ENCODE measurements at places on chromosomes 5 and 9.

GRCh38 chr9:109986521-109986991 is 206.6 kb downstream of the PALM2AKAP2 start:
- no peak for DNase-seq

DNA sequence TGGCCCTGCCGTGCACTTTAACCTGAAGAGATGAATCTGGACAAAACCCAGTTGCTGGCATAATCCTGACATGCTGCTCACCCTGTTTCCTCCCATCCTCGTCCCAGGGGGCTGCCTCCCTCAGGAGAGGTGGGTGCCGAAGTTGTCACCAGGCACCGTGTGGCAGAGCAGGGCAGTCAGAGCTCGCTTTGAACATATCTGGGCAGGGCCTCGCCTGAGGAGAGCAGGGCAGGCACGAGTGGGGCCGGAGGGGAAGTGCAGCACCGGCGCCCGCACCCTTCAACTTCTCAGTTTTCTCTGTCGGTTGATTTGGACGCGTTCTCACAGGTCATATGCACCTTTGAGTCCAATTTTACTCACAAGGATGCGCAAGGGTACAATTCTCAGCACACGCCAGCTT is 141.1 kb upstream of the PHYKPL start:
- no peak for DNase-seq

DNA sequence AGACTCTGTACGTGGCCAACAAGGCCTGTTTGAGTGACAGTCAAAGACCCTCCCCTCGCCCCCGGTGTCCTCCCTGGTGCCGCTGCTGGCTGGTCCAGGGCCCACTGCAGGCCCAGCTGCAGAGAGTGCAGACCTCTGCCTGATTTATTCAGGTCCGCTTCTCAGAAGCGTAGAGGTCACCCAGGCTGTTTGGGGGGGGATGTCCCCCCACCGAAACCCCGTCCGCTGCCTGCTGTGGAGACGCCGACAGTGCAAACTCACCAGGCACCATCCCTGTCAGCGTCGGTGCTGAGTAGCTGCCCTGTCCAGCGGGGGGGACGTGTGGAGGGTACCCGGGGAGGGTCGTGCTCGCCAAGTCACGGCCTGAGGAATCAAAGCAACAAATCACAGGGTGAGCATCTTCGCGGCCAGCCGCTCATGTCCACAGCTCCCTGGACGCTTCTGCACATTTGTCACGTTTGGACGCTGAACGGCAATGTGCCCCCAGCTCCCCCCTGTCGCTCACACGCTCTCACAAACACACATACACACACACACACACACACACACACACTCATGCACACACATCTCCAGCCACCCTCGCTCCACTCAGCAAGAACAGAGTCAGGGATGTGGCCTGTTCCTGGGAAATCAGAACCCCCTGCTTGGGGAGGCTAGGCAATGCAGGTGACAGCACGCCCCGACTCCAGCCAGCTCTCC is 152.2 kb downstream of the PAX5 start:
- DNase-seq = no peak

DNA sequence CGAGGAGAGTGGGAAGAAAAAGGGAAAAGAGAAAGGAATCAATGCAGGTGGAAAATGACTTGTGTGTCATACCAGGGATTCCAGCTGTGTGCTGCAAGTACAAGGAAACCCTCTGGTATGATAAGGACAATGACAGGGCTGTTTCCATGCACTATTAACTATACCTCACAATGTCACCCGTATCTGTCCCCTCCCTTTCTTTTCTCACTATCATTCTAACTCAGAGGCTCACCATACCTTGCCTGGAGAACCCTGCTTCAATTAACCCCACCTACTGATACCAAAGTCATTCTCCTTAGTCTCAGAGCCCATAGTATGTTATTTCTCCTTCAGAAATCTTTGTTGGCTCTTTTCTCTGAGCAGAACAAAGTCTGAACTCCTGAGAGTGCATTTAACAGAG is 236.2 kb upstream of the NREP start:
- DNase-seq = no peak

DNA sequence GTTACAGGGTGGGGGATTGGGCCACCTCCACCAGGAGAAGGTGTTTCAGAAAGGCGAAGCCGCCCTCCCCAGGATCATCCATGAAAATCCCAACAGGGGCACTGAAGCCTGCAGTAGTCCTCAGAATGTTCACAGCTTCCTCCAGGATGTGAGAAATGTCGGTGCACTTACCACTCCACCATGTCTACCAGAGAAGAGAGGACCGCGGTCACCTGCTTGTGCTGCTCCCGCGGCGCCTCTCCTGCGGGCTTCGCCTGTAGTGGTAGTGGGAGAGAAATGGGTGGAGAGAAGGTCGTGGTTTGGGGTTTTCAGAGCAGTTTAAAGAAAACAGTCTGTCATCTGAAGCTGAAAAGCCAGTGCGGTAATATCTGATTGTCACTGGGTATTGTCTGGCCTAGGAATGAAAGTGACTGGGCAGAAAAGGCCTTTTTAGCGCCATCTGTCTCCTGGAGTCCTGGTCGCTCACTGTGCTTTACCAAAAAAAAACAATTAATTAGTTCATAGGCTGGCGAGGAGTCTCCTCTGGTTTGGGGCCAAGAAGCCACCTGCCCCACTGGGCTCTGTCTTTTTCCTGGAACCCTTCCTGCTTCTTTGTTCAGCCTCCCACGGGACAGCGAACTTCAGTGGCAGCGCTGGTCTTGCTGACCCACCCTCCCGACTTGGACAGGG is 23.0 kb upstream of the PPP1R26 start:
- no peak for DNase-seq

- DNase-seq = no peak
These were observed 21.1 kb upstream of the IGFBPL1 start for GRCh38 chr9:38445154-38446043.

- DNase-seq = no peak
These were observed 38.5 kb downstream of the FBXL7 start for GRCh38 chr5:15538516-15538915.

GRCh38 chr5:123937230-123937629 is 425.3 kb downstream of the CSNK1G3 start:
- peak; percentile 46 for DNase-seq

DNA sequence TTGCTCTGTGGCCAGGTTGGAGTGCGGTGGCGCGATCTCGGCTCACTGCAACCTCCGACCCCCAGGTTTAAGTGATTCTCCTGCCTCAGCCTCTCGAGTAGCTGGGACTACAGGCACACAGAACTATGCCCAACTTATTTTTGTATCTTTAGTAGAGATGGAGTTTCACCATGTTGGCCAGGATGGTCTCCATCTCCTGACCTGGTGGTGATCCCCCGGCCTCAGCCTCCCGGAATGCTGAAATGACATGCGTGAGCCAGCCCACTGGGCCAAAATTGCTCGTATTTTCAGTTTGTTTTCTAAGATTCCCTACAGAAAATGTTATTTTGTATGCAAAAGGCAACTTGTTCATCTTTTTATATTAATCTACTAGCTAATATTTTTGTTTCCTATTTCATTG is 782.6 kb downstream of the TLE1 start:
- DNase-seq = no peak
